ENCODE measurements at places on chromosomes 11 and 22.
A peak's percentile ranks its signal among the peaks of the same experiment; 100 is the strongest.

DNA sequence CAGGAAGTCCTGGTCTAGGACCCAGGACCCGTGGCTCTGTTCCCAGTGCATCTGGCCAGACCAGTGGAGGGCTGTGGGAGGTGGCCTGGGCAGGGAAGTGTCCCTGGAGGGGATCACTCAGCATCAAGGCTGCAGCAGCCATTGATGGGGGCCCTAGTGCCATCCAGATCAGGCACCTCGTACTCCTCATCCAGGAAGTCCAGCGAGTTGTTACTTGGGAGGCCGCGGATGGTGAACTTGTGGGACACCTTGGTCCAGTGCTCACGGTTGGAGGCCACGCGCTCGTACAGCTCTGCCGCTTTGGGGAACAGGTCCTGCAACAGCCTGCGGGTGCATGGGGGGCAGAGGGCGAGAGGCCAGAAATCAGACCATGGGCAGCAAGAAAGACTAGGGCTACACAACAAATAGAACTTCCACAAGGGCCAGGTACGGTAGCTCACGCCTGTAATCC, 96.9 kb downstream of the PDE2A start:
- DNase-seq: no peak

DNA sequence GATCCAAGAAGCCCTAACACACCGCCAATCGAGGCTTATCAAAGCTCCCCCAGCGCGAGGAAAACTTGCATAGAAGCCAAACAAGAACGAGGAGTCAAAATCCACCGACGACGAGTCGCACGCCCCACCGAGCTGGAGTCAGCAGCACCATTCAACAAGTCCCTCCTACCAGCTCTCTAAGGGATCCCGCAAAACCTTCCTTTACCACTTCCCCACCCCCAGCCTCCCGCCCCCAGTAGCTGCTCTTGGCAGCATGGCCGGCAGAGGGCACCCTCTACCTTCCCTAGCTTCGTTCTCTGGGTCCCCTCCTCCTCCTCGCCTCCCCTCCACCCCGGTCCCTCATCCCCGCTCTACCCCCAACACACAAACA, 1.4 kb downstream of the BDNF start:
- peak; percentile 85 for DNase-seq

GRCh38 chr11:128732471-128733277, 38.8 kb downstream of the FLI1 start:
- DNase-seq: no peak

DNA sequence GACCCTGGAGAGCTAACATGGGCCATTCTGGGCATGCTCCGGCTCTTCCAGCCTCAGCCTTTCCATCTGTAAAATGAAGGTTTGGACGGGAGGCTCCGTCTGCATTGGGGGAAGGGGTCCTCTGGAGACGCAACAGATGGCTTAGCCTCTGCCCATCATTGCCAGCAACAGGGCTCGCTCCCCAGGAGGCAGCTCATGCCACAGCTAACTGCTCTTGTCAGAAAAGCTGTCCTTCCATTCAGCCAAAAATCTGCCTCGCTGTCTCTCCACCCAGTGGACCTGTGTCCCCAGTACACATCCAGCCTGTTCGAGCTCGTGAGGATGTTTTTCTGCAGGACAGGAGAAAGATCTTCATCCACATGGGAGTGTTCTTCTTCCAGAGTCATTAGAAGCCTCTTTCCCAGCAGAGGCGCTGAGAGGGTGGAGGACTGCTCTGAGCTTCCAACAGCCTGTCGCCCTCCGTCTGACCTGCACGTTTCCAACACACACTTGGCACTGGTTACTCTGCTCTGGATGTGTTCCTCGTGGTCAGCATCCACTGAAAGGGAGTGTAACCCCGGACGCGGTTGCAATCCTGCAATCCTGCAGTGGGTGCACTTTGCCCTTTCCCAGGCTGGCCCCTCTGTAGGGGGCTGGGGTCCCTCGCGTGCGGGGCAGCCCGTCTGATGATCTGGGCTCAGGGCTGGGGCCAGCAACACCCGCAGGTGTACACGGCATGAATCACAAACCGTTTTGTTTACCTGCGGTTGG, 1340.9 kb downstream of the TBC1D22A start:
- DNase-seq: peak; percentile 11

- no peak for DNase-seq
These were observed 2.3 kb upstream of the TMEM45B start for GRCh38 chr11:129813231-129813791.

- no peak for DNase-seq
These were observed 541.2 kb upstream of the API5 start for GRCh38 chr11:42770444-42771065.

- no peak for DNase-seq
These were observed 18.5 kb downstream of the BLID start for GRCh38 chr11:122097419-122098001.

GRCh38 chr11:75496305-75496752, 29.4 kb downstream of the GDPD5 start:
- no peak for DNase-seq

GRCh38 chr11:45062115-45062514, 84.3 kb upstream of the PRDM11 start:
- DNase-seq: no peak

DNA sequence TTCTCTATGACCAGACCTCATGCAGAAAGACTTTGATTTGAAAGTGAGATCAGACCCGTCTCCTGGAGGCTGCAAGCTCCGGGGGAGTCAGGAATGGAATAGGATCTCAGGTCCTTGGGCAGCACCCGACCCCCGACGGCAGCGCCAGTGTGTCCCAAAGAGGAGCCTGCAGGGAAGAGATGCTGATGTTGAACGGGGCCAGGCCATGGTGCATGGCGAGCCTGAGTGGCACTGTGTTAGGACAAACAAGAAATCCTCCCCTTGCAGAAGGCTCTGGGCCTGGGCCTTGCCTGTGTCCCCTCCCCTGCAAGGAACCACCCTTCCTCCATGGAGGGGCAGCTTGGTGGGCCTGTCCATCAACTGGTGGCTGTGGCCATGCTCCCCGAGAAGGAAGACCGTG, 20.1 kb upstream of the SYT8 start:
- DNase-seq: no peak

GRCh38 chr22:32385681-32386080, 26.4 kb downstream of the RTCB start:
- DNase-seq: no peak

- no peak for DNase-seq
These were observed 245.7 kb upstream of the CTSC start for GRCh38 chr11:88583251-88583650.

DNA sequence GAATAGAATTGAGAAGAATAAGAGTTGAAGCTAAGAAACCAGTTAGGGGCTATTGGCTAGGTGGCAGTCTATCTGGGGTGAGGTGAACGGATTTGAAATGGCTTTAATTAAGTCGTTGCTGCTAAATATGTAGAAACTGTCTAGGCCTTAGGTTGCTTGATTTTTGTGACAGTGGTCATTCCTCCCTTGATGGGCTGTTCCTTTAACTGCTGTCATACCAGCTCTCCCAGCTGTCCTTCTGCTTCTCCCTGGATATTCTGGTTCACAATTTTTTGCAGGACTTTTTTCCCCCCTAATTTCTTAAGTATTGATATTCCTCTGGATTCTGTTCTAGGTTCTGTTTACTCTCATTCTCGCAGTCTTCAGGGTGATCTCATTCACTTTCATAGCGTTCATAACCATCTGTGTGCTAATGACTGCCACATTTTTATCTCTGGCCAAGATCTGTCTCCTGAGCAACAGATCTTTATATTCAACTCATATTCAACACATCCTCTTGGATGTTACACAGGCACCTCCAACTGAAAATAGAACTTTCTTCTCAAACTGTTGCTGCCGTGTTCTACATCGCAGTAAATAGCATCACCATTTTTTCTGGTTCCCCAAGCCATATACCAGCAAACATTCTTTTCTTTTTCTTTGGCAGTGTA, 134.1 kb downstream of the UVRAG start:
- no peak for DNase-seq

- no peak for DNase-seq
These were observed 3.6 kb upstream of the WT1 start for GRCh38 chr11:32438866-32439489.

DNA sequence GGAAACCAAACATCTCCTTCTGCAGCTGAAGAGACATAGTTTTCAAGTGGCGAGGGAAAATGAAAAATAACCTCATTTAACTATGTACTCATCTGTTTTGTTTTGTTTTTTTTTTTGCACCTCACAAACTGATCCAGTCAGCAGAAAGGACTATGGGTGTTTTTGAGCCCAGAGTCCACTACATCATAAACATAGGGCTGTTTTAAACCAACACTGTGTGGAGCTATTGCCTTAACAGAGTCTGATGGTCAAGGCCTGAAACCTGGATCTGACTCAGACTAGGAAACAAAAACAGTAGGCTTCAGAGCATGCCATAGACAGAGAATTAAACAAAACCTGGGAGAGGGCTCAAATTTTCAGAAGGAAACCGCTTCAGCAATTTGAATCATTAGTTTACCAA, 99.3 kb upstream of the FSHB start:
- DNase-seq: no peak

DNA sequence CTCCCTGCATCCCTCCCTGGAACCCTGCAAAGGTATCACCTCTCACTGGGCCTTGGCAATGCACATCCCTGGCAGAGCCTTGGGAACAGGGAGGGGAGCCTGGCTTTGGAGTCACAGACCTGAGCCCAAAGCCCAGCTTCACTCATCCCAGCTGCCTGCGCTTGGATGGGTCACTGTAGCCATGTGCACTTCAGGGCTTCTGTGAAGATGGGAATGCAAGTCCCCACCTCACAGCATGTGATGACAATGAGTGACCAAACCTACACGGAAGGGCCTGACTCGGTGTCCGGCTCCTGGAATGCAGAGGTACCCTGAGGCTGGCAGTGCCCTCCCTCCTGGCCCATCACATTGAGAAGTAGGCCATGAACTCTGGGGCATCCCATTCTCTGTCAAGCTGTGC, 22.8 kb upstream of the BAIAP2L2 start:
- no peak for DNase-seq

- no peak for DNase-seq
These were observed 714.9 kb downstream of the LUZP2 start for GRCh38 chr11:25211635-25212254.

DNA sequence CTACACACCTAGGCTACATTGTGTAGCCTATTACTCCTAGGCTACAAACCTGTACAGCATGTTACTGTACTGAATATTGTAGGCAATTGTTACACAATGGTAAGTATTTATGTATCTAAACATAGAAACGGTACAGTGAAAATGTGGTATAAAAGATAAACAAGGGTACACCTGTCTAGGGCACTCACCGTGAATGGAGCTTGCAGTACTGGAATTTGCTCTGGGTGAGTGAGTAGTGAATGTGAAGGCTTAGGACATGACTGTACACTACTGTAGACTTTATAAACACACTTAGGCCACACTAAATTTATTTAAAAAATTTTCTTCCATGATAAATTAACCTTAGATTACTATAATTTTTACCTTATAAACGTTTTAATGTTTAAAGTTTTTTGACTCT, 171.7 kb upstream of the NCAM1 start:
- no peak for DNase-seq

DNA sequence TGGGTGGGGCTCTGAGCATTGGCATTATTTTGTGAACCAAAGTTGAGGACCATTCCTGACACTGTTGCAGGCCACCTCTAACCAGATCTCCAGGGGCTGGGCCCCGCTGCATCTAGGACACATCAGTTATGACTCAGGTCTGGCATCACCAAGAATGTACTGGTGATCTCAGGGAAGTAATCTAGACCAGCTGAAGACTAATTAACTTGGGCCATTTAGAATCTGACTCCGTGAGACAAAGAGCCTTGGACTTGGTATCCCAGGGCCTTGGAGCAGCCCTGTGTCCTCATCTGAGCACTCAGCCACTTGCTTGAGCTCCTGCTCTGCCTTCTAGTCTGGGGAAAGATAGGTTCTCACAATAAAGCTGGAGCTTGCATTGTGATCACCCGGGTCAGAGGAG, 200.6 kb downstream of the KIRREL3 start:
- no peak for DNase-seq

DNA sequence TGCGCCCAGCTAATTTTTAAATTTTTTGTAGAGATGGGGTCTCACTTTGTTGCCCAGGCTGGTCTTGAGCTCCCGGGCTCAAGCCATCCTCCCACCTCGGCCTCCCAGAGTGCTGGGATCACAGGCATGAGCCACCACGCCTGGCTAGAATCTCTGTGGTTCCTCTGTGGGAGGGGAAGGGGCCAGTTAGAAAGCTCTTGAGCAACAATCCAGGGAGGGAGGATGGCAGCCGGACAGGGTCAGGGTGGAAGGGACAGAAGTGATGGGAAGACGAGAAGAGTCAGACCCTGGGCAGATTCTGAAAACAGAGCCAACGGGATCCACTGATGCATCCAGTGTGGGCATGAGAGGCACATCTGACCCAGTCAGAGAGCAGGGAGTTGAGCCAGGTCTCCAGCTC, 38.9 kb upstream of the MN1 start:
- no peak for DNase-seq

DNA sequence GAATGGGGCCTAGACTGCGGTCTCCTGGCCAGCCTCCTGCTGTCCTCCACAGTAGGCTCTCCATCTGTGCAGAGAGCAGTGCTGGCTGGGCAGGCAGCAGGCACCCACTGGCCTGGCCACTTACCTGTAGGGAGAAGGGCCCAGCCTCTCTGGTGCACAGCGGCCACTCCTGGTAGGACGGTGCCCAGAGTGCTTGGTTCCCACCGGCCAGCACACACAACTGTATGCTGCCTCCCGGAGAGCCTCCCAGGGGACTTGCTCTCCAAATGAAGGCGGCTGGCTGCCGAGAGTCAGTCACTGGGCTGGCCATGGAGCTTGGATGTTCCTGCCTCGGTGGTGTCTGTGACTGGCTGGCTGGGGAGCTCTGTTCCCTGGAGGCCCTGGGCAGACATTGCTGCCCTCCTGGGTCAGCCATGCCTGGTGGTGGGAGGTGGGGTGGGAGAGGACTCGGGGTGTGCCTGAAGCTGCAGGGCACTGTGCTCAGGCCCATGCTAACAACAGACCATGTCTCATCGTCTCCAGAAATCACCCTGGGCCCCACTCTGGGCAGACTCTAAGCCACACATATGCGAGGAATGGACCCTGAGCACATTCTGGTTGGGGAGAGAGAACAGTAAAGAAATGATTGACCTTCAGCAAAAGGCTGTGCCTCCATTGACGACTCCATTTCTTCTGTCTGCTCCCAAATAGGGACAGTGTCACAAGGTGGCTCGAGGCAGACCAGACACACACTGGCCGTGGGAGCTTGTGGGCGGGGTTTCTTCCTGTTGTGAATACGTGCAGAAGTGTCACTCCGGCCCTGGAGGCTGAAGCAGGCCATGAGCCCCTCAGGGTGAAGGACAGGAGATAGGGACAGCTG, 350.8 kb downstream of the TBC1D22A start:
- no peak for DNase-seq

DNA sequence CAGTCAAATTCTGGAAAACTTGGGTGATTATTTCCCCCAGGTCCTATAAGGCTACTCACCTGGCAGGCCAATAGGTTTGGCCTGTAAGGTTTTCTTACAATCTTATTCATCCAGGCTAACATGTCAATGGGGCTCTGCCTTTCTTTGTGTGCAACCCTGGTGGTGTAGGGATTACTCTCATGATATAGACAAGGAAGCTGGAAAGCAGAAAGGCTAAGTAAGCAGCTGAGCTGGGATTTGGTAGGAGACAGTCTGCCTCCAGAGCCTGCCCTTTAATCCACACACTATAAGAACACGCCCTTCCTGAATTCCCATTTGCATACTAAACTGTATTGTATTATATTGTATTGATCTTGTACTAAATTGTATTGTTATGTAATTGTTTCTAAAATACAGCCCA, 373.3 kb upstream of the CCDC90B start:
- DNase-seq: no peak

- no peak for DNase-seq
These were observed 18.9 kb downstream of the TRMU start for GRCh38 chr22:46354176-46354992.
